ENCODE measurements at places on chromosomes 2 and 18. TPM values are rescaled to one million over a fixed set of nuclear protein-coding genes. Genes with fewer than 3 reads are reported as not detected.

GRCh38 chr2:143674051-143674450, 544.8 kb downstream of the ARHGAP15 start:
- no peaks in the 10 kb centered on the region for H3K27me3 ChIP-seq
- H3K4me3 ChIP-seq: no peak overlapping the region
- no peak overlapping the region for H3K27ac ChIP-seq
- no peak for DNase-seq
- no peaks in the 10 kb centered on the region for H3K4me1 ChIP-seq
- no peaks in the 10 kb centered on the region for H3K36me3 ChIP-seq

DNA sequence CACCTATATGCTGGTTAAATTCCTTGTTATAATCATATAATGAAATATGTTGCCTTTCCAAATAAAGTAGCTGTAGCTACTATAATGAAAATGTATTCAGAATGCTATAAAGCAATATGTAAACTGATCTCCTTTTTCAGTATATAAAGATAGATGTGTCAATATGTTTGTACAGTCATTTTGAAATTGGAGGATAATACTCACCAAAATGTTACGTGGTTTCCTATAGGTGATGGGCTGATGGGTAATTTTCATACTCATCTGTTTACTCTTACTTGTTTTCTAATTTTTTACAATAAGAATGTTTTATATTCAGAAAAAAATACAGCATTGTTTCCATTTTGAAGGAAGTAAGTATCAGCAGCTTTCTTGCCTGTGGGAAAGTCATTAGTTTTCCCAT, 70.2 kb downstream of the PRKRA start:
- H3K4me3 ChIP-seq: no peak overlapping the region
- H3K27me3 ChIP-seq: no peaks in the 10 kb centered on the region
- no peaks in the 10 kb centered on the region for H3K4me1 ChIP-seq
- DNase-seq: no peak
- H3K36me3 ChIP-seq: no peaks in the 10 kb centered on the region

- no peak within 1 kb of the TSS for H3K27ac ChIP-seq
- peaks cover 2% of the 10 kb centered on the region for H3K4me1 ChIP-seq
- peak within 1 kb of the TSS; percentile 51 for H3K4me3 ChIP-seq
- no peak for DNase-seq
Measured at GRCh38 chr2:20224716-20225293, at the start of gene SDC1. SDC1 (minus strand) TSS chr2:20225130; CDS start chr2:20224867, 263 bp downstream.

Gene GPR35
- total RNA-seq: 5.9 TPM

DNA sequence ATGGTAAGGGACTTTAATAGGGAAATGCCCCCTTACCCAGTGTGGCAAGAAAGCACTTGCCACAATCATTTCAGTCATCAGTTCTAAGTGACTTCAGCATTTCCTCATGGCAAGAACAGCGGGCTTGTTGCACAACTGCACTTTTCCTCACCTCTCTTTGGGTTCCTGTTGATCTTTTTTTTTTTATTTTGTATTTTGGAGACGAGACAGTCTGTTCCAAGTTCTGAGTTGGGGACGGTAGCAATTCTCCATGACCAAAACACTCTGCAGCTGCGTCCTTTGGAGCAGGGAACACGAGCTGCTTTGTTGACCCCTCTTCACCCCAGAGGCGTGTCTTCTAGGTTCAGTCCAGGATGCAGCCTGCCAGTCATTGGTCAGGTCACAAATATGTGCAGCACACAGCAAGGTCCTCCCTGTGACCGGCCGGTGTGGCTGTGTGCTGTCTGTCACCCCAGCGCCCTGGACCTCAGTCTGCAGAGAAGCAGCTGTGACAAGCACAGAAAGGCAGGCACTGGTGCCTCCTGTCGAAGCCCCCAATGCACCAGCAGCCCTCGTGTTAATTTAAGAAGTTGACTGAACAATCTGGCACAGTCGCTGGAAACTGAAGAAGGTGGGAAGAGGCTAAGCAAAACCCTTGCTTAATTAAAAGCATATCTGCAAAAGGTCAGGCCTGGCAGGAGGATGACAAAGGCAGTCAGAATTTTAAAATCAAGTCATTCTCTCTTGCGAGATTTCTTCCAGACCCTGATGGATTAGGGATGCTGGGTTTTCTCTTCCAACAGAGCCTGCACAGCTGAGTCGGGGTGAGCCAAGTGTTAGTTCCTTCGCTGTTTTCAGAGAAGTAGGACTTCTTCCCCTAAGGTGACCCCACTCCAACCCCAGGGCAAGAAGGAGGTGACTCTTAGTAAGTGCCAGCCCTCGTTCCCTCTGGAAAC, 96.7 kb upstream of the COPS8 start:
- no peak overlapping the region for H3K4me3 ChIP-seq
- H3K27ac ChIP-seq: no peak overlapping the region
- no peaks in the 10 kb centered on the region for H3K27me3 ChIP-seq
- H3K4me1 ChIP-seq: no peaks in the 10 kb centered on the region
- no peaks in the 10 kb centered on the region for H3K36me3 ChIP-seq

Gene ASTL
- total RNA-seq: 0.42 TPM

DNA sequence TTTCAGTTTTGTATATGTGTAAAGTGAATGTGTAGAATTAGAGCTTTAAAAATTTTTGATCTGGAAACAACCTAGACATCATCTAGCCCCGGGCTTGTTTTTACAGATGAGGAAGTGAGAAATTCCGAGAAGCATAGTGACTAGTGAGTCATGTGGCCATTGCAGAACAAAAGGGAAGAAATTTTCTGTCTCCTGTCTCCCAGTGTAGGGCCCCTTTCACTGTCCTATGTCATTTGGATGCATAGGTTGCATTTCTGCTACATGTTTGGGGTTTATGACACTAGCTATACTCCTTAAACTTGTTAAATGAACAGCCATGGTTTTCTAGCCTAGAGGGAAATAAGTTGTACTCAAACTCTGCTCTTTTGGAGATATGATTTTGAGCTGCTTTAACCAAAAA, 84.6 kb downstream of the PLCL1 start:
- peaks cover 7% of the 10 kb centered on the region for H3K36me3 ChIP-seq
- H3K4me1 ChIP-seq: no peaks in the 10 kb centered on the region
- peak overlapping the region; percentile 37 for H3K27ac ChIP-seq
- DNase-seq: peak; percentile 29
- no peaks in the 10 kb centered on the region for H3K27me3 ChIP-seq

DNA sequence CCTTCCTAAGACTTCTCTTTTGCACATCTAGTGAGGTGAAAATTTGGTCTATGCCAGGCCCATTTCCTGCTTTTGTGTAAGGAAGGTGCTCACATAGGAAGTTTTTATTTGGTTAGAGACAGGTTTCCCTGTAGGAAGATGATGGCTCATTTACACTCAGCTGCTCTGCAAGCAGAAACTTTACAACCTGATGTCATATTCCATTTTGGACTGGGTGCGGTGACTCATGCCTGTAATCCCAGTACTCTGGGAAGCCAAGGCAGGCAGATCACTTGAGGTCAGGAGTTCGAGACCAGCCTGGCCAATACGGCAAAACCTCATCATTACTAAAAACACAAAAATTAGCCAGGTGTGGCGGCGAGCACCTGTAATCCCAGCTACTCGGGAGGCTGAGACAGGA, 35.8 kb downstream of the CASP10 start:
- no peak overlapping the region for H3K27ac ChIP-seq
- peaks cover 23% of the 10 kb centered on the region for H3K36me3 ChIP-seq
- no peak for DNase-seq
- no peaks in the 10 kb centered on the region for H3K27me3 ChIP-seq
- peaks cover 5% of the 10 kb centered on the region for H3K4me1 ChIP-seq

DNA sequence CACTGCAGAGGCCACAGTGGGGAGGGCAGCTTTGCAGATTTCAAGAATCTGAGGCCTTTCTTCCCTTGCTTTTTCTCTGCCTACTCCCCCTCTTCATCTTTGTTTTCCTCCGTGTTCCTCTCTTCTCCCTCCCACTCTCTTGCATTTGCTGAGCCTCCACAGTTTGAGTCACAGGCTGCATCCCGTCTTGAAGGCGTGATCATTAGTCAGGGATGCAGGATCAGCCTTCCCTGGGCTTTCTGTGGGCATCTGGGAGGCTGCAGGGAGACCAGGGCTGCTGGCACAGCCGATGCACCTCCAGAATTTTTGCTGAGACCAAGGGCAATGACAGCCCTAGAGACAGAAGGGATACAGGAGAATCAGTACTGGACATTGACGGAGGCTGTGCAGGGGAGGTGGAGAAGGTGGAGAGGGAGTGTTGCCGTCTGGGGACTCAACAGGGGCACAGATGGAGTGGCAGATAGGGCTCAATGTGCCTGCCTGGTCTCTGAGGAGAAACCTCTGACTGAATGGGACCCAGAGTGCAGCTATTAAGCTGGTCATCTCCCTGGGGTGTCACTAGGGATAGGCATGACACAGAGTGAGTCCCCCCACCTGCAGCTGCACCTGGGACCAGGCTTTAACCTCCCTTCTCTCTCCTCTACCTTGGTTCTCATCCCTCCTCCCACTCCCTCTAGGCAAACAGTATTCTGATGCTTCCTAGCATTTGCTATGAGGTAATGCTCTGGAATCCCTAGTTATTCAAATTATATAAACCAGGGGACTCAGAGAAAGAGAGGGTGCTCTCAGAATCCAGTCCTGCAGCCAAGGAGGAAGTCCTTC, 29.0 kb upstream of the DNAJC27 start:
- H3K27me3 ChIP-seq: no peaks in the 10 kb centered on the region
- no peaks in the 10 kb centered on the region for H3K36me3 ChIP-seq
- no peak overlapping the region for H3K4me3 ChIP-seq
- no peaks in the 10 kb centered on the region for H3K4me1 ChIP-seq
- no peak overlapping the region for H3K27ac ChIP-seq

DNA sequence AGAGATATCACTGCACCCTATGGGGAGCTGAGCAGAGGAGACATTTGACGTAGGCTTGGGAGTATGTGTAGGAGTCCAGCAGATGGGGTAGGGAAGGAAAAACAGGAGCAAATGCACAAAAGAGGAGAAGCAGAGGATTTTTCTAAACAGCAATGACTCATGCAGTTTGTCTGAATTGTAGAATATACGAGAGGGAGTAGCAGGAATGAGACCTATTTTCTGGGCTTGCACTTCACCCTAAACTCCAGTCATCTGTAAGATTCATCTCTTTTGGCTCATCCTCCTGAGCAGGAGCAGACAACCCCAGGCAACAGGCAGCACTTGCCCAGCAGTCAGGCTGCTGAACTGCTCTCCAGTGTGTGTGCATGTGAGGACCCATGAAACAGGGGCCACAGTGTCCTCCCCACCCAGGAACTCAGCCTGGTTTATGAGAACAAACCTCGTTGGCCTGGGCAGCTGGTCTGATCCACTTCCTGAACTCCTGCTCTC, 100.2 kb upstream of the CDC42EP3 start:
- H3K27me3 ChIP-seq: no peaks in the 10 kb centered on the region
- no peak overlapping the region for H3K4me3 ChIP-seq
- no peak overlapping the region for H3K27ac ChIP-seq
- no peaks in the 10 kb centered on the region for H3K4me1 ChIP-seq

GRCh38 chr2:143205106-143205764, 76.0 kb downstream of the ARHGAP15 start:
- H3K4me3 ChIP-seq: no peak overlapping the region
- H3K27me3 ChIP-seq: no peaks in the 10 kb centered on the region
- no peak overlapping the region for H3K27ac ChIP-seq
- peaks cover 71% of the 10 kb centered on the region for H3K36me3 ChIP-seq
- H3K4me1 ChIP-seq: no peaks in the 10 kb centered on the region
- no peak for DNase-seq

- no peaks in the 10 kb centered on the region for H3K27me3 ChIP-seq
- no peaks in the 10 kb centered on the region for H3K4me1 ChIP-seq
- H3K36me3 ChIP-seq: no peaks in the 10 kb centered on the region
- H3K4me3 ChIP-seq: no peak overlapping the region
- DNase-seq: no peak
Measured at GRCh38 chr18:27750014-27750413, 426.9 kb downstream of the CDH2 start.

GRCh38 chr18:63161761-63162195, 157.8 kb downstream of the BCL2 start:
- peak; percentile 20 for DNase-seq
- H3K4me3 ChIP-seq: no peak overlapping the region
- peaks cover 3% of the 10 kb centered on the region for H3K36me3 ChIP-seq
- H3K27me3 ChIP-seq: no peaks in the 10 kb centered on the region

DNA sequence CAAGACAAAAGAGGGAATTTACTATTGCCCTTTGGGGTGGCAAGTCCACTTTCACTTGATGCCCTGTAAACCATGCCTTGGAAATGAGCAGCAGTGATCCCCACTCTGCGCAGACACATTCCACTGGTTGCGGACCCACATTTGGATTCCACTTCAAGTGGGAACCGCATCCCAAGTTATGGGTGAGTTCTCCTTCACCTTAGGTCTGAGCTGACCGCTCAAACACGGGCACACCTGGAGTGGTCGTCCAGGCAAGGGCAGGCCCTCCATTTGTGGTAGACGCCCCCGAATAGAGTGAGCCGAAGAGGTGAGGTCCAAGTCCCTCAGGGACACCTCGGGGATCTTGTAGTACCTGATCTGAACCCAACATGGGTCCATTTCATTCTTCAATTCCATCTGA, 9.8 kb upstream of the AGXT start:
- H3K4me3 ChIP-seq: no peak overlapping the region
- no peaks in the 10 kb centered on the region for H3K36me3 ChIP-seq
- no peaks in the 10 kb centered on the region for H3K4me1 ChIP-seq
- DNase-seq: no peak
- H3K27me3 ChIP-seq: no peaks in the 10 kb centered on the region

Gene REG3G
- total RNA-seq: 0.09 TPM

Gene CRYGD
- not detected for total RNA-seq

- no peaks in the 10 kb centered on the region for H3K4me1 ChIP-seq
- peaks cover 95% of the 10 kb centered on the region for H3K36me3 ChIP-seq
- no peak for DNase-seq
- H3K4me3 ChIP-seq: no peak overlapping the region
Measured at GRCh38 chr2:85646166-85646565, 21.8 kb downstream of the SFTPB start.

- no peaks in the 10 kb centered on the region for H3K36me3 ChIP-seq
- H3K4me3 ChIP-seq: no peak overlapping the region
- H3K27me3 ChIP-seq: no peaks in the 10 kb centered on the region
Measured at GRCh38 chr18:53489266-53489665, 735.2 kb downstream of the MBD2 start.

GRCh38 chr2:132448331-132448730, 31.7 kb downstream of the GPR39 start:
- H3K4me3 ChIP-seq: no peak overlapping the region
- H3K27me3 ChIP-seq: no peaks in the 10 kb centered on the region
- H3K36me3 ChIP-seq: no peaks in the 10 kb centered on the region
- H3K4me1 ChIP-seq: no peaks in the 10 kb centered on the region
- DNase-seq: no peak

Gene SEH1L
- 34.6 TPM for total RNA-seq

All from thymus (tissue), 14 donors.